T-helper 1 cell (primary cell): ENCODE measurements at places on chromosomes 3 and 15.

DNA sequence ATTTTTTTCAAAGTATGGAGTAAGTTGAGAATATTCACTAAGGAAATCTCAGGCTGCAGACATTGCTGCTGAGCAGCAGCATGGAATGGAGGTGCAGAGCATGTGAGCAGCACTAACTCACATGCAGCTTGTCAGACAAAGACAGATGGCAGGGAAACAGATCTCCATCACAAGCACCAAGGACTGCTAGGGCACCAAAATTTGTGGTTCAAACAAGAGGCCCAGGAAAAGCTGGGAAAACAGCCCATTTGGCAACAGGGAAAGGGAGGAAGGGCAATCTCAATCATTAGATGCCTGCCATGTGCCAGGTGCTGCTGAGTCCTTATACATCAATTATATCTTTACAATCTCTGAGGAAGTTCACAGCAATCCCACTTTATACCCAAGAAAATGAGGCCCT is 47.2 kb upstream of the EIF1B start:
- DNase-seq, result no peak

- no peak for DNase-seq
Measured at GRCh38 chr3:168384990-168385389, 289.3 kb upstream of the GOLIM4 start.

DNA sequence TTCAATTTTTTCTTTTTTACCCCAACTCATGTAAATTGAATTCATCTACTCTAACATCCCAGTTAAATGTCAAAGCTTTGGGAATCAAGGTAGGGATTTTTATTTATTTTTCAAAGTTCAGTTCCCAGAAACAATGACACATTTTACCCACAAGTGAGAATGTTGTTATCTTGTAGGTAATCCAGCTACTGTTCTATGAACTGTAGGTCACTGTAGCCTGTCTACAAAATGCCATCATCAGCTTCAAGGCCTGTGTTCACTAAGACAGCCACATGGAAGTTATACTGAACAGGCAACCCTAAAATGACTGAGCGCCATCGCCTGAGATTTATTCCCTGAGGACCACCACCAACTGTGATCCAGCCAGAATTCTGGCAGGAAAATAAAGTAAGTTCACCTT is 219.7 kb downstream of the FHIT start:
- no peak for DNase-seq

- DNase-seq, result no peak
Measured at GRCh38 chr3:170721563-170721962, 135.7 kb upstream of the SLC7A14 start.

DNA sequence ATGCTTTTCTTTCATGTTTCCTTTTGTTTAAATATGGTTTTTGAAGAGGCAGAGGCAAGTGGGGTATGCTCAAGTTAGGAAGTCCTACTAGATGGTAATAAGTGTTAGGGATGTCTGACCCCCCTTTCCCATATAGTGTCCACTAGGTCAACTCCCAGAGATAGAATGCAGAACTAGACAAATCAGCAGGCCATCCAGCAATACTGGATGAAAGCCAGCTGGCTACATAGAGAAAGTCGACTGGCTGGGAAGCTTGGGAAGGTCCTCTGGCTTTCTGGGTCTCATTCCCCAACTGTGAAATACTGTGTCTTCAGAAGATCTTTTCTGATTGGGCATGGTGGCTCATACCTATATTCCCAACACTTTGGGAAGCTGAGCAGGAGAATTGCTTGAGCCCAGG is 113.8 kb downstream of the SNRK start:
- no peak for DNase-seq

- DNase-seq, result no peak
Measured at GRCh38 chr3:184496933-184497332, 64.7 kb upstream of the EPHB3 start.

GRCh38 chr15:38068626-38069391 is 134.4 kb downstream of the TMCO5A start:
- no peak for DNase-seq

GRCh38 chr3:23964537-23965235 is 19.6 kb downstream of the NR1D2 start:
- DNase-seq, result no peak

- DNase-seq, result no peak
Measured at GRCh38 chr3:127495821-127496655, 94.5 kb downstream of the TPRA1 start.

DNA sequence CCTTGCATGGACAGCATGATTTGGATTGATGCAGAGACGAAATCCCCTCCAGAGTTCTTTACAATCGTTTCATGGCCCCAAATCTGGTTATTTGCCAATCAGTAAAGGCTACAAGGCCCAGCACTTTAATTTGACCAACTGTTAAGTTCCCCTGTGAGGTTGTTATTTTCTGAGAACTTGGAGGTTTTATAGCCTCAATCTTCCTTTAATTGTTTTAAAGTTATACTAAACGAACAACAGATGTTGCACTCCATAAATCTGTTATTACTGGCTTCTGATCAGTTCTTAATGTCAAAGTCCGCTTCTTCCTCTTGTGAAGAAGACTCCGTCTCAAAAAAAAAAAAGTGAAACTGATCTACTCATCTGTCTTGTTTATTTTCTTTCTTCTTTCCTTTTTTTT is 30.8 kb downstream of the LARP6 start:
- DNase-seq, result no peak

DNA sequence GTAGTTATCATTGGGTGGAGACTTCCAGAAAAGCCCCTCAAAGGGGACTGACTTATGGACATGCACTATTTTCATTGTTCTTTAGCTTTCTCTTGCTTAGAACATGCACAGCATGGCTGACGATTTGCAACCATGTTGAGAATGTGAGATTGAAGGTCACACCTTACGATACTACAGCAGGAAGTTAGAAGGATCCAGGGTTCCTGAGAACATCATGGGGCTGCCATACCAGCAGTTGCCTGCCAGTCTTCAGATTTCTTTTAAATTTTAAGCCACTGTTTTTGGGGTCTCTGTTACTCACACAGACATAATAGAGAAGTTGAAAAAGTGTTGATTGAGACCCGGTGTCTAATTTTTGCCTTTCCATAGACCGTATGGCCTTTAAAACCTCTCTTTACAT is 396.5 kb downstream of the MECOM start:
- DNase-seq, result no peak

- DNase-seq, result no peak
Measured at GRCh38 chr3:158354713-158355112, 216.3 kb upstream of the MLF1 start.

- no peak for DNase-seq
Measured at GRCh38 chr15:23095796-23096195, 40.8 kb downstream of the GOLGA6L1 start.

DNA sequence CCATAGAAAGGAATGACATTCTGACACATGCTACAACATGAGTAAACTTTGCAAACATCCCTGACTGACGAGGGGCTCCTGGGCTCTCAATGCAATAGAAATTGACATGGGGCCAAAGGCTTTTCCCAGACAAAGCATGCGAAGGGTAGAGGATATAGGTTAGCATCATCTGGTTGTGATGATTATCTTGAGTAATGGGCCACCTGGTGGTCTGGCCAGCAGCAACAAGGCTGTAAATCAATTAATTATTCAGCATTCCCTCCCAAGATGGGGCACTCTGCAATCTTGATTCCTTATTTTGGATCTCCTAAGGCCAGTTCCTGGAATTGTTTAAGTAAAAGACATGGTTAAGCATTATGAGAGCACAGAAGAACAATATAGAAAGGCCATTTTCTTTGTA is 99.2 kb downstream of the AGBL1 start:
- DNase-seq, result no peak

DNA sequence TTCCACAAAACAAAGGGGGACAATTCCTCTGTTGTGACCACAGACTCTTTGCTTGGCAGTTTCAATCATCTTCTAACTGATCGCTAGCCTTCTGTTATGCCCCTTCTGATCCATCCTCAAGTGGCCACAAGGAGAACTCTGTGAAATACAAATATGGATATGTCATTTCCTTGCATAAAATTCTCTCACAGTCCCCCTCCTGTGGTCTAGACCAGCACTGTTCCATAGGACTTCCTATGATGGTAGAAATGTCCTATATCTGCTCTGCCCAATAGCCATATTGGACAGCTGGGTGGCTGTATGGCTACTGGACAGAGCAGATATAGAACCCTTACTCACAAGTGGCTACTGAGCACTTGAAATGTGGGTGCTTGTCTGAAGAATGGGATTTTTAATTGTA is 25.9 kb upstream of the SNRK start:
- DNase-seq, result no peak

- no peak for DNase-seq
Measured at GRCh38 chr3:62997369-62997768, 122.2 kb upstream of the CADPS start.

DNA sequence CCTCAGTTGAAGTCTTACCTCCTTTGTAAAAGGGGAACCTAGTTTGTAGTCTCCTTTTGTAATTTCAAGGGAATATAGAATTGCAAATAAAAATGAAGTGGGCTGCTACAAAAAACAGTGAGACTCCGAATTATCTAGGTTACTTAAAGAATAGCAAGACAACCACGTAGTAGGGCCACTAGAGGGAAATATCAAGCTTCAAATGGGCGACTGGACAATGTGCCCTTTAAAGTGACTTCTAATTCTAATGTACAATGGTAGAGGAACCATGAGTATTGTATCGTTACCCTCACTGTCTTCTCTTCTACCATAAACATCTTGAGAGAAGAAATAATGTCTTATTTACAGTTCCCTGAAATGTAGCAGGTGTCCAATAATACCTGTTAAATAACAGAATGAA is 56.3 kb downstream of the TP63 start:
- no peak for DNase-seq

DNA sequence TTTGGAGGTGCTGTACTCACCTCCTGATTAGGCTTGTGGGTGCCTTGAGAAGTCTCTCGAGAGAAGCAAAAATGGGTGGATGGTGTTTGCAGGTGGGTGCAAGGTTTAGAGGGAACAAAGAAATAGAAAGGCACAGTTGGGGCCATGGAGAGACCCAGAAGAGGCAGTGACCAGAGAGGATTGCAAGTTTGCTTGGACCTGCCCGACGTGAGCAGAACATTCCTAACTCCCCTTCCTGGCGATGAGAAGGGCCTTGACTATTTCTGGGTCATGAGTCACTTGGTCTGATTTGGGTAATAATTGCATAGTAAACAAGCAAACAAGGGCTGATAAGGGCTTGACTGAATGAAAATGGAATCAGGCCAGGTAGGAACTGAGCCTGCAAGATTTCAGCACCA is 7.0 kb upstream of the CTSH start:
- DNase-seq, result no peak

DNA sequence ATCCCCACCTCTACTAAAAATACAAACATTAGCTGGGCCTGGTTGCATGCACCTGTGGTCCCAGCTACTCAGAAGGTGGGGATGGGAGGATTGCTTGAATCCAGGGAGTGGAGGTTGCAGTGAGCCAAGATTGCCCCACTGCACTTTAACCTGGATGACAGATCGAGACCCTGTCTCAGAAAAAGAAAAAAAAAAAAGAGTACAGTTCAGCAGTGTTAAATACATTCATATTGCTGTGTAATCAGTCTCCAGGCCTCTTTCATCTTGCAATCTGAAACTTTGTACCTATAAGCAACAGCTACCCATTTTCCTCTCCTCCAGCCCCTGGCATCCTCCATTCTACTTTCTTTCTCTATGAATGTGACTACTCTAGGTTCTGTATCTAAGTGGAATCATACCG is 61.2 kb downstream of the LPP start:
- DNase-seq, result no peak

- no peak for DNase-seq
Measured at GRCh38 chr15:79724312-79724711, 172.5 kb downstream of the MTHFS start.
